ENCODE measurements at places on chromosomes 1 and 21. TPM values are rescaled to one million over a fixed set of nuclear protein-coding genes. Genes with fewer than 3 reads are reported as not detected.

The IL20 gene
- not detected for polyA plus RNA-seq

The ZBTB8B gene
- 2.0 TPM for polyA plus RNA-seq

The ENO1 gene
- 306 TPM for polyA plus RNA-seq

The EPRS1 gene
- polyA plus RNA-seq, result 103 TPM

The HOOK1 gene
- polyA plus RNA-seq, result 72.5 TPM

The GBP7 gene
- polyA plus RNA-seq, result not detected

The LCE2A gene
- polyA plus RNA-seq, result not detected

The CELA2B gene
- 0.79 TPM for polyA plus RNA-seq

The TRMT1L gene
- polyA plus RNA-seq, result 13.8 TPM

The VHLL gene
- not detected for polyA plus RNA-seq

The RYR2 gene
- polyA plus RNA-seq, result 1.2 TPM

The PODN gene
- 2.2 TPM for polyA plus RNA-seq

The CLCNKB gene
- 37.0 TPM for polyA plus RNA-seq

The FNDC10 gene
- polyA plus RNA-seq, result 3.7 TPM

The EXTL1 gene
- 1.2 TPM for polyA plus RNA-seq

The CCDC30 gene
- 5.8 TPM for polyA plus RNA-seq

The PGLYRP3 gene
- polyA plus RNA-seq, result not detected

The TSPAN1 gene
- 88.0 TPM for polyA plus RNA-seq

The MAST2 gene
- 33.7 TPM for polyA plus RNA-seq

The FNBP1L gene
- 121 TPM for polyA plus RNA-seq

The CD84 gene
- 1.5 TPM for polyA plus RNA-seq

The TMPRSS15 gene
- polyA plus RNA-seq, result 0.07 TPM

The SYCP1 gene
- 0.36 TPM for polyA plus RNA-seq

The TRIM67 gene
- polyA plus RNA-seq, result 0.20 TPM

The ZMYM1 gene
- polyA plus RNA-seq, result 18.2 TPM

The TGFBR3 gene
- polyA plus RNA-seq, result 120 TPM

The PRR9 gene
- polyA plus RNA-seq, result not detected

The STYXL2 gene
- polyA plus RNA-seq, result 0.40 TPM

The LYSMD1 gene
- polyA plus RNA-seq, result 17.9 TPM

The OPTC gene
- not detected for polyA plus RNA-seq

The ATF3 gene
- 7.3 TPM for polyA plus RNA-seq

The TXNDC12 gene
- polyA plus RNA-seq, result 56.4 TPM

The B3GALT2 gene
- 11.8 TPM for polyA plus RNA-seq

The SPATA1 gene
- polyA plus RNA-seq, result 3.1 TPM

The CYYR1 gene
- 30.0 TPM for polyA plus RNA-seq

The TNFRSF1B gene
- 6.9 TPM for polyA plus RNA-seq

The ZMYND12 gene
- 1.0 TPM for polyA plus RNA-seq

The LMX1A gene
- polyA plus RNA-seq, result not detected

The RHCE gene
- polyA plus RNA-seq, result 0.70 TPM

The USH2A gene
- polyA plus RNA-seq, result 0.32 TPM

The SPATA6 gene
- 16.7 TPM for polyA plus RNA-seq

The MFSD2A gene
- 4.1 TPM for polyA plus RNA-seq

The MTMR11 gene
- polyA plus RNA-seq, result 30.9 TPM

The PLD5 gene
- 1.4 TPM for polyA plus RNA-seq

The S100A7 gene
- not detected for polyA plus RNA-seq

The FLAD1 gene
- polyA plus RNA-seq, result 30.0 TPM

Data from left renal pelvis (tissue), 4 donors.